Mesenteric fat pad (tissue), 1 donor: ENCODE measurements at places on chromosomes 6 and 20. TPM values are rescaled to one million over a fixed set of nuclear protein-coding genes. Genes with fewer than 3 reads are reported as not detected.

GRCh38 chr6:150361876-150362275, 6.9 kb upstream of the IYD start:
- DNase-seq, result no peak

DNA sequence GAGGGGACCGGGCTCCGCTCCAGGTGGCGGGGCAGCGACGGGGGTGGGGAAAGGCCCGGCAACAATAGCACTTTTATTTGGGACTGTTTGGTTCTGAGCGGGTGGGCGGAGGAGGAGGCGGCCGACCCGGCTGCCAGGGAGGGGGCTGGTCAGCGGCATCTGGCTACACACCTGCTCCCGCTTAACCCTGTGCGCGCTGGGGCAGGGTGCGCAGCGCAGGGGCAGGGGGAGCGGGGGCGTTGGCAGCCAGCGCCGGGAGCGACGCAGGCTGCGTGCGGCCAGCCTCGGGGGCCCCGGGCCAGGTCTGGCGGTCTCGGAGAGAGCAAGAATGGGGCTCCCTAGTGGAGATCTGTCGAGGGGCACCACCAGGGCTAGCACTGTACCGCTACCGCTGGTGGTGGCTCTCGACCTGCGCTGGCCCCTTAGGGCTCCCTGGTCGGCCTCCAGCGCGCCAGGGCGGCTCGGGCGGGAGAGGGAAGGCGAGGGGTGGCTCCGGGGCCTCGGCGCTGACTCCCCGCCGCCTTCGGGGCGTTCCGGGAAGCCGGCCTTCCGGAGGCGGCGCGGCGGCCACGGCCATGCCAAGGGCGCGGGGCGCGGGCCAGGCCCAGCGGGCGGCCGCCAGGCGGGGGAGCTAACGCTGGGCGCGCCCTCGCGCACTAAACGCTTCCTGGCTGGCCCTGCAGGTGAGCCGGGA, 92.4 kb downstream of the NCR2 start:
- no peak for DNase-seq

The PNLDC1 gene
- not detected for total RNA-seq

GRCh38 chr6:30849903-30850651, 34.2 kb upstream of the DDR1 start:
- no peak for DNase-seq

- no peak for DNase-seq
These were observed 254.8 kb upstream of the STXBP5 start for GRCh38 chr6:146949425-146949824.

GRCh38 chr6:129490521-129491255, 219.3 kb downstream of the ARHGAP18 start:
- DNase-seq, result no peak

The RAB23 gene
- total RNA-seq, result 9.4 TPM

GRCh38 chr6:1316489-1316971, 4.6 kb downstream of the FOXQ1 start:
- no peak for DNase-seq

- DNase-seq, result no peak
These were observed 495 bp downstream of the FAM83B start for GRCh38 chr6:54846857-54847674.

GRCh38 chr6:161411265-161411944, 137.5 kb upstream of the AGPAT4 start:
- DNase-seq, result no peak

DNA sequence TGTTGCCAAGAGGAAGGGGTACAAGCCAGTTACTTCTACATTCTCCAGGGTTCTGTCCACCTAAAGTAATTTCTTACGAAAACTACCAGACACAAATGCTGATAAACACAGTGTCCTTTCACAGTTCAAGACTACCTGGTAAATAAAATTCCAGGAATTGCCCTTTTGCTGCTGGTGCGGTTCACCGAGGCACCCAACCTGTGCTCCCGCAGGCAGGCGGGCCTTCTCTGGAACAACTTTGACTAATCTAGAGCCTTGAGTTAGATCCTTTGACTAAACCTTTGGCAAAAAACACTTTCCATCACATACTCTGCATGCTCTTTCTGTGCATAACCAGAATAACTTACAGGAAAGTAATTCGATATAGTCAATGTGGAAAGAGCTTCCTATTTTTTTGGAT, 107.0 kb downstream of the HUS1B start:
- no peak for DNase-seq

The ANKRD6 gene
- 7.1 TPM for total RNA-seq

DNA sequence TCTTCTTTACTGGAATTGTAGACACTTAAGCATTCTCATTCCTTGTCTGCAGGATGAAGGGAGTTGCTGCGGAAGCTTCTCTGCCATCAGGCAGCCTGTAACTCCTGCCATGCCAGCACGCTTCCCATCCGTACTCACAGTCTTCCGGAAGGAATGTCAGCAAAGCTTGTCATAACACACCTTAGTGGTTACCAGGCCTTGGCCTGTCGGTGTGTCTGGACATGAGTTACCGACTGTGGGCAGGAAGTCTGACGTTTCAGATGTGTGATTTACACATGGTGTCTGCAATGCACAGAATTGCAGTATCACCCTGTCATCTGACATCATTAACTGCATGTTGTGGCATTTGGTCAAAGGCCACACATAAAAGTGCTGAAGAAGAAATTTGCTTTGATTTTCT, 102.2 kb downstream of the SLC24A3 start:
- no peak for DNase-seq

DNA sequence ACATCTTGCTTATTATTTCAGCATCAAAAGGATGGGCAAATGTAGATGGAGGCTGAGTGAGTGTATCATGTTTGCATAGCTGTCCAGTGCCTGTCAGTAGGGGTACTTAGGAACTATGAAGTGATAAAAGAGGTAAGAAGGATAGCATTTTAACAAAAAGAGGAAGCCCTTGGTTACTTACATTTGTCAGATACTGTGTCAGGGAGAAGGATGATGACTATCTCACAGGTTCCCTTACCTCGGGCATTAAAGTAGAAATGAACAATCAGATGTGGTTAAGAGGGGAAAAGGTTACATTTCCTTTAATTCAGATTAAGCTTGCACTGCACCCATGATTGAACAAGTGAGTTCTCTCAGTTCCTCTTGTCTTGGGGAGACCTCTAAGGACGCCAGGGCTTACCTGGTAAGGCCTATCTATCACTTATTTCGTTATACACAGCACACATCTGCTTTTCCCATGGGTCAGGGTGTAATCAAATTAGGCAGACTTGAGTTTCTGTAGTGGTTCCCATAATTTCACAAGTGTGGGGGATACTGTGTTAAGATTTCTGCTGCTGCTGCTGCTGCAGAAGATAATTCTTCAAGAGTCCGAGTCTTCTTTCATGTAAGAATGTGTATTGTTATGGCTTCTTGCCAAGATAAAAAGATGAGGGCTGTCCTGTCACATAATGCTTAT, 4.5 kb downstream of the FOXO3 start:
- DNase-seq, result no peak

The GGTLC1 gene
- total RNA-seq, result not detected

The PCK1 gene
- 331 TPM for total RNA-seq

The SEL1L2 gene
- not detected for total RNA-seq

DNA sequence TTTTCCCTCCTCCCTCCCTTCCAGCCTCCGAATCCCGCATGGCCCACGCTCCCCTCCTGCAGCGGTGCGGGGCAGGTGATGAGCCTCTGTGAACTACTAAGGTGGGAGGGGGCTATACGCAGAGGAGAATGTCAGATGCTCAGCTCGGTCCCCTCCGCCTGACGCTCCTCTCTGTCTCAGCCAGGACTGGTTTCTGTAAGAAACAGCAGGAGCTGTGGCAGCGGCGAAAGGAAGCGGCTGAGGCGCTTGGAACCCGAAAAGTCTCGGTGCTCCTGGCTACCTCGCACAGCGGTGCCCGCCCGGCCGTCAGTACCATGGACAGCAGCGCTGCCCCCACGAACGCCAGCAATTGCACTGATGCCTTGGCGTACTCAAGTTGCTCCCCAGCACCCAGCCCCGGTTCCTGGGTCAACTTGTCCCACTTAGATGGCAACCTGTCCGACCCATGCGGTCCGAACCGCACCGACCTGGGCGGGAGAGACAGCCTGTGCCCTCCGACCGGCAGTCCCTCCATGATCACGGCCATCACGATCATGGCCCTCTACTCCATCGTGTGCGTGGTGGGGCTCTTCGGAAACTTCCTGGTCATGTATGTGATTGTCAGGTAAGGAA, at the start of gene OPRM1:
OPRM1 (plus strand) TSS at position 10 of the 612 bp plus-strand sequence; CDS start at position 315, 305 bp downstream.
- no peak for DNase-seq

DNA sequence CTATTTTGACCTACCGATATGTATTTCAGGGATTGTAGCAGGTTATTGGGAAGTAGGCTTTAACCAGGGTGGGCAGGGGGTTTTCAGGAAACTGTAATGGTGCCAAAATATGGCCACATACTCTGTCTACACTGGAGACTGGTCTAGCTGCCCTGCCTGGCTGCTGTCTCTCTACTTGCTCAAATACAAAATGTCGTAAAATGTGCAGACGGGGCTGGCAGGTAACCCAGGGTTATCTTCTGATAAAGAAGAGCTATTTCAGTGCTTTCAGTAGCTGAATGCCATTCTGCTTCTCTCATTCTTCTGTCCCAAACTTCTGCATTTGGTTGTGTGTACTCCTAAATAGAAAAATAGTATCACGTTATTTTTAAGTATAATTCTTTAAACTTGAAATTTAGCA, 616.2 kb downstream of the EPM2A start:
- no peak for DNase-seq

- DNase-seq, result no peak
These were observed 400.0 kb upstream of the CDH4 start for GRCh38 chr20:60851826-60852704.

DNA sequence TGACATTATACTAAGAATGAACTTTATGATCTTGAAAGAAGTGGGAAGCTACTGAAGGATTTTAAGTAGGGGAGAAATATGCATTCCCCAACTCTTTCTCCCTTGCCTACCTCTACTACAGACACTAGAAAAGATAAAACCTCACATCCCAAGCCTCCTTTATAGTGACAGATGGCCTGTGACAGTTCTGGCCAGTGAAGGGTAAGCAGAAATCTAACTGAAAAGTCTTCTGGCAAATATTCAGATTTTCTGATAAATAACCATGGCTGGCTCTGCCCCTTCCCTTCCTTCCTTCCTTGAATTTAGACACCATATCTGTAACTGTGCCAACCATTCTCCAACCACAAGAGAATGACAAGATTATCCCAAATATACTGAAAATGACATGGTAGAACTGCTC, 10.2 kb upstream of the BEND6 start:
- no peak for DNase-seq

The NRSN1 gene
- total RNA-seq, result not detected
